Endothelial cell (in vitro differentiated cells): ENCODE measurements at places on chromosomes 7 and 10. TPM values are rescaled to one million over a fixed set of nuclear protein-coding genes. Genes with fewer than 3 reads are reported as not detected.

DNA sequence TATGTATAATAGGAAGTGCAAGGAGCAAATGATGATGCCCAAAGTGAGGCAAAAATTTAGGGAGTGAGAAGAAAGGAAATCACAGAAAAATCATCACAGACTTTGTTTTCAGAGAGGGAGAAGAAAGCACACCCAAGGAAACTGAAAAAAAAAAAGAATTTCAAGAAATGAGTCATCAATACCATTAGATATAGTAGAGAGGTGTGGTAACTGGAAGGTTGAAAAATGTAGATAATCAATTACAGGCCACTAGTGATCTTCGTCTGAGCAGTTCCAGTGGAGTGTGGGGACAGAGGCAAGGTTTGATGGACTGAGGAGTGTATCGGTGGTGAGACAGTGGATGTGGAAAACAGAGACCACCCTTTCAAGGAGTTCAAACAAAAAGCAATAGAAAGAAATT is 31.7 kb downstream of the ASB4 start:
- no peak for DNase-seq

DNA sequence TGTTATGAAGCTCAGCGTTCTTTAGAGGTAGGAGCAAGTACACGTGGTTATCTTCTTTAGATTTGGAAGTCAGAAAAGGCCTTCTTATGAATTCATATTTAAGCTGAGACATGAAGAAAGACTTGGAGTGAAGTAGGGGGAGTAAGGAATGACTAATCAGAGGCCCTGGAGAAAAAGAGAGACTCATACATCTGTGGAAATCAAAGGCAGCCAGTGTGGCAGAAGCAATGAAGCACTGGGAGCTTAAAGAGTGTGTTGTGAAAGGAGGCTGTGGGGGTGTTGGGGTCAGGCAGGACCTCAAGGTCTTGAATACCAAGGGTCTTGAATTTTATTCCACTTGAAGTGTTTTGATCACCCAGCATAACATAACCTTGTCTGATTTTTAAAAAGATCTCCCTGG is 35.7 kb upstream of the FGL2 start:
- DNase-seq = no peak

CALHM3 gene
- total RNA-seq = not detected

- DNase-seq = peak; percentile 49
Measured at GRCh38 chr10:102627736-102628293, 16.5 kb upstream of the TRIM8 start.

CCM2 gene
- 59.8 TPM for total RNA-seq

GRCh38 chr10:299969-300368 is 164.7 kb downstream of the ZMYND11 start:
- no peak for DNase-seq

GRCh38 chr7:156582591-156583123 is 57.9 kb upstream of the RNF32 start:
- DNase-seq = no peak

UPK3B gene
- total RNA-seq = 0.87 TPM

TBXAS1 gene
- total RNA-seq = 1.3 TPM

DNA sequence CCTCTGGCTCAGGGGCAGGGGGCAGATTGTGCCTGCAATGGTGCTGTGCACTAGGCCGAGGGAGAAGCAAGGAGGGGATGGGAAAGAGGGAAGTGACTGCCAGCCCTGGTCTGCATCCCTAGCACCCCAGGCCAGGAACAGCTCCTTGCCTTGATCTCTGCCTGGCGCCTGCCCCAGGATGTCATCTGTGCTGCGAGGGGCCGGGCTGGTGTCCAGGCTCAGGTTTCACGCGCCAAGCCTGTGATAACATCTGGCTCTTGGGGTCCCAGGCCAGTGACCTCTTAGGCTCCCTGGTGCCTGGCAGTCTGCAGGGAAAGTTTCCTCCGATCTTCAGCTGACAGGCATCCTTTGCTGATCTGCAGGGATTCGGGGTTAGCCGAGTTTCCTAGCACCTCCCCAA is 193.5 kb upstream of the GPR26 start:
- peak; percentile 11 for DNase-seq

DNA sequence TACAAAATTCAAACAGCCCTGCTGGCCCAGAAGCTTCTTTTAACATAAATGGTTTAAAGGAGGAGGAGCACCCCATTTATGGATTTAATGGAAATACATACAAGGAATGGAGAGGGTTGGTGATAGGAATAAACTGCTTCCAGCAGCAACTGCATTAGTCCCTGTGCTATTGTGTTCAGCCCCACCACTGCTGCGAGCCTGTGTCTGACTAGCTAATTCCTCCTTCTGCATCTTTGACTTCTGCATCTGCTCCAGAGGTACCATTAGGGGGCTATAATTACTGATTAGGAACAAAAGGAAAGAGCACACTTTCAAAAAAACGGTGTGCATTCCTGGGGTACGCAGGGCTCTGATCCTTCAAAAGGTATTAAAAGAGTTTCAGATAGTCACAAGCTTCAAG is 24.8 kb downstream of the CDCA7L start:
- DNase-seq = no peak

KCNIP2 gene
- total RNA-seq = 7.7 TPM

- peak; percentile 8 for DNase-seq
Measured at GRCh38 chr10:52578871-52579405, 193.6 kb downstream of the MBL2 start.
